ENCODE measurements at places on chromosomes 11 and 22.

DNA sequence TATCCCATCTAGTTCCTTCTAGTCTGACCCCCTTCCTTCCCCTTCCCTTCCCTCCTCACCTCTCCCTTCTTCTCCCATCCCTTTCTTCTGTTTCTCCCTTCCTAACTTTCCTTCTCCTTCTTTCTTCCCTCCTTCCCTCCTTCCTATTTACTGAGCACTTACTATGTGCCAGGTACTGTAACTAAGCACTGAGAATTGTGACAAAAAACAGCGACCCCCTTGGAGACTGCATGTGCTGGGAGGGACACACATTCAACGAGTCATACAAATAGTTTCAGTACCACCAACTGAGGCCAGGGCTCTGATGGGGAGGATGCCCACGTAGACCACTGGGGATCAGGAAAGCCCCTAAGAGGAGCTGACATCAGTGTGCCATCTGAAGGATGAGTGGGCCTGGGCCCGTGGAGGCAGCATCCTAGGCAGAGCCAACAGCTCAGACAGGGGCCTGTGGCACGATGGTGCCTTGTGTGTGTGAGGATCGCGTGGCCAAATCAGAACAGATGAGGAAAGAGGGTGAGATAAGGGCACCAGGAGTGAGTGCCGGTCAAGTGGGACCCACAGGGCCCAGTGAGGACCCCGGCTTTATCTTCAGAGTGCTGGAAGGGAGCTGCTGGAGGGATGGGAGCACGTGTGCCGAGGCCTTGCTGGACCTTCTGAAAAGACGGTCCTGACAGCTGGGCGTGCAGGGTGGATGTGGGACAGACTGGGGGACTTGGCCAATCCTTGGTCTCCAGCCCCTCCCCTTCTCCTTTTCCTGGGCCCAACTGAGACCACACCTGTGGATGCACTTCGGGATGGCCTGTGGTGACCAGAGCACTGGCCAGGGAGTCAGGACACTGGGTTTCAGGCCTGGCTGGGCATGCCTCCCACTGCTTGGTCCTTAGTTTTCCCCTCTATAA, 38.4 kb upstream of the CRYBB3 start:
- no peak for DNase-seq

GRCh38 chr11:82807646-82808045, 74.0 kb upstream of the FAM181B start:
- DNase-seq: no peak

DNA sequence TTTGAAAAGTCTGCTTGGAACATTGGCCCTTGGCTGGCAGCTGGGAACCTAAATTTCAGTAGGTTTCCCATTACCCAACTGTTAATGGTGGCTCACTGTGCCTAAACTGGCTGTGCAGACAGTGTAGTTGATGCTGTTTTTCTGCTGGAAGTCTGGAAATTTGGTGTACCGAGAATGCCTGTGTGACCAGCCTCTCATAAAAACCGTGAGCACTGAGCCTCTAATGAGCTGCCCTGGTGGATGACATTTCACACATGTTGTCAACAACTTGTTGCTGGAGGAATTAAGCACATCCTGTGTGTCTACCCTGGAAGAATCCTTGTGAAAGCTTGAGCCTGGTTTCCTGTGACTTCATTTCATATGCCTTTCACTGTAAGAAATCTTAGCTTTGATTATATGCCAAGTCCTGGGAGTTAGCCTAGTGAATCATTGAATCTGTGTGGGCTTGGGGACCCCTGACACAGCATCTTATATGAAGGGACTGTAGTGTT, 131.1 kb downstream of the LDLRAD3 start:
- no peak for DNase-seq

- DNase-seq: no peak
These were observed 370 bp upstream of the A4GALT start for GRCh38 chr22:42721045-42721434.

DNA sequence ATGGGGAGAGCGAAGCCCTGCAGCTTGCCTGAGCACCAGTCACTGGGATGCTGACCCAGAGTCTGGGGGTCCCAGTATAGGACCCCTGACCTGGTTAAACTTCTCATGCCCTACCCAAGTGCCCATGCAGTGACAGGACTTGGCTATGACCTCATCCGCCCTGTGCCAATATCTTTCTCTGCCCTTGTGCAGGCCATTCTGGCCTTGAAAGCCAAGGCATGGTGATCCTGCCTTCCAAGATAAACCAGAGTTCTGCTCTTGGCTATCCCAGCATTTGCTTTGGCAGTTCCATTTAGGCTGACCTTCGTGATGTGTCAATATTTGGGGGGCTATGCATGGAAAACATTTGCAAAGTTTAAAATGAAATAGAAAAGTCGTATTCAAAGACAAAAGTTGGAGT, 240.8 kb upstream of the MPPED2 start:
- no peak for DNase-seq

DNA sequence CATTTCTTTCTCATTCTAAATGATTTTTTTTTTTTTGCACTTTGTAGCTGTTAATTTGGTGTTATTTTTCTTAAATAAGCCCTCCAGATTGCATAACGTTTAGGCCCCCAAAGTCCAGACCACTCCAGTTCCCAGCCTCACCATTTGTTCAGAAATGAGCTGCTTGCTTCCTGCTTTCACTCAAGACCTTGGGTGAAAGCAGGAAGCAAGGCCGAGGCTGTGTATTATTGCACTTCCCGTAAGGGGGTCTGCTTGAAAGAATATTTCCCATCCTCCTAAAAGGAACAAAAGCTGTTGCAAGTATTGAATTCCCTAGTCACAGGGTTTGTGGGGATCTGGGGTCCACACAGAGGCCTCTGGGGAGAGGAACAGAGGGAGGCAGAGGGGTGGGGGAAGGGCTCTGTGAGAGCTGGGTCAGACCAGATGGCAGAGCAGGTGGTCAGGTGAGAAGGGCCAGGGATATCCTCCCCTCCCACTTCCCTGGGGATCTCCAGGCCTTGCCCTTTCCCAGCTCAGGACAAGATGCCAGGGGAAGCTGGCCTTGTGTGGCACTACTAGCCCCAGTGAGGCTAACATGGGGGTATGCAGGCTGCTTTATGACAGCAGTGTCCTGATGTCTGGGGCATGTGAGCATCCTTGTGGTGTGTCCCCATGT, 51.6 kb upstream of the MYEOV start:
- no peak for DNase-seq

DNA sequence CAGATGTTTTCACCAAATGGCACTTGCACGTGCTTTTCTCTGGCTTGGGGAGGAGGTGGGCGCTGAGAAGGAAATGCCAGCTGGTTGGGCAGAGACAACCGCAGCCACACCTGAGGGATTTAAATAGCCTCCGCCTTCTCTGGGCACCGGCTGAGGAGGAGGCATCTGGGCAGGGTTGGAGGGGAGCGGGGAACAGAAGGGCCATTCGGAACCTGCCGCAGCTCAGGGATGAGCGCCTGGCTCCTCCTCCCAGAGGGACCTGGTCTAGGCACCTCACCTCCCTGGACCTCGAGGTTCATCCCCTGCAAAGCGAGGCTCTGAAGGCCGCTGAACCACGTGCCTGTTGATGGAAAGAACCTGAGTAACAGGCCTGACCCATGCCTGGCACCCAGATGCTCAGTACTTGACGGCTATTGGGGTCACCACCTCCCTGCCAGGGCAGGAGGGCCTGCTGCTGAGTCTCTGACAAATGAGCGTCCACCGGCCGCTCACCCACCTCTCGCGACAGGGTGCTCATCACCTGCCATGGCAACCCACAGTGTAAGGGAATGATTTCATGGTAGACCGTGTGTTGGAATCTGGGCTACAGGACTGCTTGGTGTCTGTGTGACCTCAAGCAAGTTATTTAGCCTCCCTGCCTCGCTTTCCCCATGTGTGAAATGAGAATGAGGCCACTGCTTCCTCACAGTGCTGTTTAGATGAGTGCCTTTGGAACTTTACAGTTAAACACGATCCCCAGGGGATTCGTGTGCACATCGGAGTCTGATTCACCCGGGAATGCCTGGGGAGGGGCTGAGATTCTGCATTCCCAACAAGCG, 2.0 kb upstream of the KDELR3 start:
- DNase-seq: no peak

DNA sequence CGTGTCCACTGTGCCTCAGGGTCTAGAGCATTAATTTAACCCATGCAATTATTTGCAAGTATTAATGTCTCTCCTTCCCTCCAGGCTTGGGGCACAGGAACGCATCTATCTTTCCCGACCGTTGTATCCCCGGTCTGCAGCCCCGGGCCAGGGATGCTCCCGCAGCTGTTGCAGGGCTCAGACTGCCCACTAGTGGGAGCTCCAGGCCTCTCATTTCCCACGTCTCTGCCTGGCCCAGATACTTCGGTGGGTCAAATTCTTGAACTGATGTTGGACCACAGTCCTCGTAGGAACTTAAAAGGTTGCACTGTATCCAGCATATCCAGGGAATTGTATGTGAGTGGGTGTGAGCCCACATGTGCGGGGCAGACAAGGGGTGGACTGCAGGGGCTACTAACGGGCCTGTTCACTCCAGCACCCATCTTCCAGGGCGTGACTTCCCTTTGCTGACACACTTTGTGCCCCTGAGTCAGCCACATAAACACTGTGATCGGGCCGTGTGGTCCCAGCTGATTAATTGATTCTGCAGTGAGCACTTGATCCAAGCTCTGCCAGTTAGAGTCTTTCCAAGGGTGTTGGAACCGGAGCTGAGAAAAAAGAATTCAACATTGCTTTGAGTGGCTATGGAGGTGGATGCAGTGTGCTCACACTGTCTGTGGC, 451.3 kb downstream of the TBC1D22A start:
- peak; percentile 29 for DNase-seq

DNA sequence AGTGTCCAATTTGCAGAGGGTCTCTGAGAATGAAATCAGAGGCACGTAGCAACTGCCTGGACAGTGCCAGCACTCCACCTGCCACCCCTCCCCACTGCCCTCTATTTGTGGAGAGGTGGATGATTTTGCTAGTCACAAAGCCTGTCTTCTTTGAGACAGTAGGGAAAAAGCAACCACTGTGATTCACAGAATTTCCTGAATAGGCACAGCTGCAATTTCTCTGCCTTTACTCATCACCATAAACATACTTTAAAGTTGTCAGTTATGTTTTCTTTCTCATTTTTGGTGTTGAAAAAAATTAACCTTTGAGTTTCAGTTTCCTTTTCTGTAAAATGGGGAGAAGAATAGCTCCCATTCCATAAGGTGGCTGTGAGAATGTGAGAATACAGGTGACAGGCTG, 134.3 kb downstream of the TEAD1 start:
- no peak for DNase-seq

Measured in activated CD4-positive, alpha-beta T cell treated with anti-CD3 and anti-CD28 coated beads, Interleukin-2, amount 50 U/mL, for 1 hour (primary cell).